ENCODE measurements at places on chromosomes 2 and 18.

DNA sequence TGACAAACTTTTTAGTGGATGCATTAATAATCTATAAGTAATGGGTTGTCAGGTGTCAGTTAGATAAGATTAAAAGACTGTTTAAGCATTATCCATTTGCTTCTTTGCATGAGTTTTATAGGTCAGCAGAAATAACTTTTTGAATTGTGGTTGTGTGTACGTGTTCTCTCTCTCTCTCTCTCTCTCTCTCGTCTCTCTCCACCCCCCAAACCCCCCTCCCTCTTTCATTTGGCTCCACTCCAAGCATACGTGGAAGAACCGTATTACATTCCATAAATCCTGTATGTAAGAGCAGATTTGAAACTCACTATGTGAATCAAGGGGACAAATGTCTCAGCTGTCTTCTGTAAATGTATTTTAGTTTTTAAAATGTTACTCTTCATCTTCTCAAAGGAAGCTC, 120.2 kb downstream of the MEIS1 start:
- no peak for DNase-seq

DNA sequence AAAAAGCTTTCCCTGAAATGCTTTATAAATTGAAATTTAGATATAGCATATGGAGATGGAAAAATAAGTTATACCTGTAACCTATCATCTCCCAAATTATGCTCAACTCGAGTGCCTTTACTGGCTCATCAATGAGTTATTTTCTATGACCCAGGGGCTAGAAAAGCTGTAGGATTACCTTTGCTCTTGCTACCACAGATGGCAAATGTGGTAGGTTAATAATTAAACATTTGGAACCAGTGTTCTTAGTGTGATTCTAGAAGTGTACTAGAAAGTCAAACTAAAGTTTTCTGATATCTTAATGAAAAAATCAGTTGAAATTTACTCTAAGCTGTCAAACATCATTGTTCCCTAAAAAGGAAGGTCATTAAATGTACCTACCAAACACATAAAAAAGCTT, 22.5 kb downstream of the ALS2 start:
- DNase-seq = no peak

DNA sequence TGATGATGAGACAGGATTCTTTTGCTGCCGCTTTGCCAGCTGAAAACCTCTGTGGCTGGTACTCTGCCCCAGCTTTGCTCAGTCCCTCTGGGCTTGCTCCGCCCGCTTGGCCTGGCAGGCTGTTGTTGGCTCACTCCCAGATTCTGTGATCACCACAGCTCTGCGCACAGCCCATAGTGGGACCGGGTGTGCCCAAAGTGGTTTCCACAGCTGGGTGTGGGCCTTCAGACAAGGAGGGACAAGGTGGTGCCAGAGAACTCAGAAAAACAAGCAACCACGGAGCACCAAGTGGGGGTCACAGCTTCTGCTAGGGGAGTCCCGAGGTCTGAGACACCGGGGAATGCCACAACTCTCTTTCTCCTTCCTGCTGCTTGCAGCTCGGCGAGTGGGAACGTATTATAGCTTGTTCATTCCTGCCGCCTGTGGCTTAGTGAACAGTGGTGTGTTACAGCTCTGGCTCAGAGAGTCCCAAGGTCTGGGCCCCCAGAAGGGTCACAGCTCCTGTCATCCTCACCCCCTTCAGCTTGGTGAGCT, 9.2 kb upstream of the KYNU start:
- no peak for DNase-seq

DNA sequence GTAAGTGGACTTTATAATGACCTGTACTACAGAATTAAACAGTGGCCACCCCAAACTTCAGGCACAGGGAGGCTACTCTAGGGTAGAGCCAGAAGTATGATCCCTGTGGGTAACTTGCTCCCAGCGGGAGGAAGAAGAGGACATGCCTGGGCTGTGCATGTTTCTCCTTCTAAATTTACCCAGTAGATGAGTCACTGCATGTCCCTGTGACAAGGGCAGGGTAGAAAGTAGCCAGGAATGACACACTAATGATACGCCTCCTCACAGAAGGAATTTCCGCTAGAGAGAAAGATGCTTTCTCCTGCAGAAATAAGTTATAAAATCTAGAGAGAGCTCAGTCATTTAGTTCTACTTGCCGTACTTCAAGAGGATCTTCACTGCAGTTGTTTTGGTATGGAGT, 7.5 kb downstream of the ACYP2 start:
- no peak for DNase-seq

DNA sequence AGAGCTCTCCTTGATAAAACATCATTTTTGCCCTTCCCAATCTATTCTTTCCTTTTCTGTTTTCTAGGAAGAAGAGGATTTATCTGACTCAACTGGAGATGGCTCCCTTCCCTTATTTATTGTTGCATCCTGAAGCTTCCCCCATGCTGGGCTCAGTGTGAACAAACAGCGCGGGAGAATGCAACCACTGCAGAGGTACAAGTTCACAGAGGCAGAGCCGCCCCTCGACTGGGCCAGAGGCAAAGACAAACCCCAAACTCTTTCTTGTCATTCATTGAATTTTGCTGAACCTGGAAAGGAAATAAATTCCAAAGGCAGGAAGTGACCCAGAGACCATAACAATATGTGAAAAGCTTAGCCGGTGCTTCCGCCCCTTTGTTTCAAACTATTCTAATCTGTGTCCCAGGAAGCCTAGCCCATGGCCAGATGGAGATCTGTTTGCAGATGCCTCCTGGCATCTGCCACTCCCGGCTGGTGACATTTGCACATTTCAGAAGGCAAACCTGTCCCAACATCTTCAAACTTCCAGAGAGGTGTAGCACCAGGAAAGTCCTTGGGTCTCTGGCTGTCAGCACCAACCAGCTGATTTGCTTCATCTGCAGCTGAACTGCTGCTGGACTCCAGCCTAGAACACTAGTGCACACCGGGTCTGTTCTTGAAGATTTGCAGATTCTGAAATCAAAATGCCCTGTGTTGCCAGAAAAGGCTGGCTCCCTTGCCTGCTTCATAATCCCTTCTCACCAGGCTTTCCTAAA, 79.4 kb upstream of the MAP4K3 start:
- peak; percentile 83 for DNase-seq

- peak; percentile 1 for DNase-seq
These were observed 113.1 kb downstream of the GATA6 start for GRCh38 chr18:22282311-22283115.

DNA sequence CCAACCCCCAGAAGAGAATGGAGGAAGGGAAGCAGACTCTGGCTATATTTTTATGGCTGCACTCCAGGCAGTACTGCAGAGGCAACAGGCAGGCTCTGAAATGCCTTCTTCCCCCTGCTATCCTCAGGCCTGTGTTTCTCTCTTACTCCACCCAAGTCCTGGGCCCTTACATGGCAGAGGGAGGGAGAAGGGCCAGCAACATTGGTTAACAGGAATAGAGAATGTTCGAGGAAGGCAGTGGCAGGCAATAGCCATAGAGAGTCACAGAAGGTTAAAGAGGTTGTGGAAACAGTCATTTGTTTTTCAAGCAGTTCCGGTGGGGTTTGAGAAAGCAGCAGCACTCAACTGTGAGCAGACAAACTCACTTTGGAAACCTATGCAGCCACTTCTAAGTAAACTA, 15.1 kb upstream of the DARS1 start:
- DNase-seq = no peak

DNA sequence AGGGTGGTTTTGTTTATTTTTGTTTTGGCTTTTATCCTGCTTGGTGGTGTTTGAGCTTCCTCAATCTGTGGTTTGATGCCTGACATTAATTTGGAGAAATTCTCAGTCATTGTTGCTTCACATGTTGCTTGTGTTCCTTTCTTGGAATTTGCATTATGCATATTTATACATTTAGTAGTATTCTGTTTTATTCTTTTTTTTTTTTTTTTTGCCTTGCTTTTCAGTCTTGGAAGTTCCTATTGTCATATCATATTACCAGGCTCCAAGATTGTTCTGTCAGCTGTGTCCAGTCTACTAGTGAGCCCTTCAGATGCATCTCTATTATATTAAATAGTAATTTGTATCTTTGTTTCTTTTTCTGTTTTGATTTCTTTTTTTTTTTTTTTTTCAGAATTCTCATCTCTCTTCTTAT, 77.0 kb downstream of the EPC2 start:
- DNase-seq = no peak

DNA sequence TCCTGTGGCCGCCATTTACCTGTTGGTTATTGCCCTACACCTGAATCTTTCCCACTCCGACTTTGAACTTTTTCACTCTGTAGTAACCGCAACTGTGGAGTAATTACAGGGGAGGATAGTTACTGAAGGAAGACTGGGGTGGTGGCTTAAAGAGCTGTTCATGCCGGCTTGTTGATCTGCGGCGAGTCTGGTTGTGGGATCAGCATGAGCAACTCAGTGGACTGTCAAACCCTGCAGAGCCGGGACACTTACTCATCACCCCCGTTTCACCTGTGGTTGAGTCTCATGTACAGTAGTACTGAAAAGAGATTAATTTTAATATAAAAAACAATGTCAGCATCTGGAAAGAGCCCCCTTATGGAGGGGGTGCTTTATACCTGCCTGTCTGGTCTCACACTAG, 2.1 kb downstream of the ASB1 start:
- no peak for DNase-seq

- DNase-seq = no peak
These were observed 95.7 kb upstream of the PXDN start for GRCh38 chr2:1840046-1840445.

- no peak for DNase-seq
These were observed 96.6 kb downstream of the ALPK2 start for GRCh38 chr18:58532298-58532697.

DNA sequence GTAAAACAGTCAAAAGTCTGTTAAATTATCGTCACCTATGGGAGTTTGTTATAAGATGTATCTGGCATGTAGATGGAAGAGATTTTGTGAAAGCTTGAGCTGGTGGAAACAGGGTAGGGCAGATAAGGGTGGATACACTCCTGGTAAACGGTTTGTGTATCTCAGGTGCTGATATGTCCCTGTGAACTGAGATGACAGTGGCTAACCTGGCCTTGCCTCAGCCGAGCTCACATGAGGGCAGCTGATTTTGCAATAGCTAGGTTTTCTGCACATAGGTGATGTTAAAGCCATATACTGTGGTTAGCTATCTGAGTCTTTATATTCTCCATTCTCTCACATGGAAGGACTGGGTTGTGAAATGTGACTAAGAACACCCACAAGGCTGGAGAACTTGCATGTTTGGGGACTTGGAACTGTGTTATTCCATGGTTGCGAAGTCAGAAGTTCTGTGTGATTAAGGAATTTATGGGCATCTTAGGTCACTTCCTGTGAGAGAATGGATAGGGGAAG, 205.1 kb downstream of the TPGS2 start:
- no peak for DNase-seq

DNA sequence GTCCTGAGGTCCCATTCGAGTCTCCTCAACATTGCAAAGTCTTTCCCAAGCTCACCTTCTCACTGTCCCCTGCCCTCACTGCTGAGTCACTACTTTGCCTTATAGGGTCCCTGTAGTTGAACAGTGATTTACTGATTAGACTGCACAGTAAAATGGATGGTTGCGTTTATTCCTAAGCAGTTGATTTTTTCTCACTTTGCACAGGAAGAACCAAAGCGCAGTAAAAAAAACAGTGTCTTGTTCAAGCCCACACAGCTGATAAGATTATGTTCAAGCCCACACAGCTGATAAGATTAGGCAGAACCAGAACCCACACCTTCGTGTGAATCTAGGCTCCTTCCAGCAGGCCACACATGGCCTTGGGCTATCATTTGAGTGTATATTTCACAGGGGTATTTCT, 215.3 kb upstream of the COPS8 start:
- DNase-seq = no peak

GRCh38 chr2:96143848-96144480, 1.3 kb downstream of the DUSP2 start:
- DNase-seq = peak; percentile 69

- no peak for DNase-seq
These were observed 255.9 kb upstream of the SPRED2 start for GRCh38 chr2:65688141-65688886.

GRCh38 chr2:196990788-196991461, 64.4 kb upstream of the PGAP1 start:
- DNase-seq = no peak

GRCh38 chr2:44686561-44686960, 254.9 kb upstream of the SIX3 start:
- no peak for DNase-seq

GRCh38 chr2:226439337-226439736, 360.3 kb downstream of the IRS1 start:
- DNase-seq = no peak

- no peak for DNase-seq
These were observed 248.1 kb upstream of the SALL3 start for GRCh38 chr18:78731398-78732032.

- no peak for DNase-seq
These were observed 103.4 kb upstream of the CAVIN2 start for GRCh38 chr2:191950132-191950874.

GRCh38 chr2:76268902-76269620, 558.3 kb upstream of the GCFC2 start:
- DNase-seq = peak; percentile 34

DNA sequence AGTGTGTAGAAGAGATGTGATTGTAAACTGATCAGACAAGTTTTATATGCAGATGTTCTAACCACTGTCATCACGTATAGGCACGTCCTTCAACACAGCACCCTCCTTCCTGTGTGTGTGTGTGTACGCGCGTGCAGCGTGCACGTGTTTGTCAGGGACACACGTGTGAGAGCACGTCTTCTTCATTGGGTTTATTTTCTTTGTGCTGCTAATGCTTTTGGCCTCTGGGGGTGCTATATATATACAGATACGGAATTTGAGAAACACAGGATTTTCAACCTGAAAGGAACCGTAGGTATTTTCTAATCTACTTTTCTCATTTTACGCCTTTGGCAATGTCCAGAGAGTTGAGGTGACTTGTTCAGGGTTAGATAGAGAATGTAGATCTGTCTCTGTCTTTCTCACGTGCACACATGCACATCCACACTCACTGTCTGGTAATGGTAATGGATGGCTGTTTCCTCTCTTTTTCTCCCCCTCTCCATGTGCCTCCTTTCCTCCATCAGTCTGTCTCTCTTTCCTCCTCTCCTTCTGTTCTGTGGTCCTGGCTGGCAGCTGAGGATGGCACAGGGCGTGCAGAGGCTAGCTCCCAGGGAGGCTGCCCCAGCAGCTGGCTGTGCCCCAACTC, 13.4 kb upstream of the CELF4 start:
- DNase-seq = peak; percentile 72

All from NCI-H2171 treated with DMSO at 0.1 percent for 48 hours (cell line).